ENCODE measurements at places on chromosomes 2 and 18. TPM values are rescaled to one million over a fixed set of nuclear protein-coding genes. Genes with fewer than 3 reads are reported as not detected.

- no peak for DNase-seq
Measured at GRCh38 chr2:195307751-195308150, 349.3 kb upstream of the SLC39A10 start.

- DNase-seq, result no peak
Measured at GRCh38 chr2:73295751-73296400, 2.5 kb upstream of the EGR4 start.

DNA sequence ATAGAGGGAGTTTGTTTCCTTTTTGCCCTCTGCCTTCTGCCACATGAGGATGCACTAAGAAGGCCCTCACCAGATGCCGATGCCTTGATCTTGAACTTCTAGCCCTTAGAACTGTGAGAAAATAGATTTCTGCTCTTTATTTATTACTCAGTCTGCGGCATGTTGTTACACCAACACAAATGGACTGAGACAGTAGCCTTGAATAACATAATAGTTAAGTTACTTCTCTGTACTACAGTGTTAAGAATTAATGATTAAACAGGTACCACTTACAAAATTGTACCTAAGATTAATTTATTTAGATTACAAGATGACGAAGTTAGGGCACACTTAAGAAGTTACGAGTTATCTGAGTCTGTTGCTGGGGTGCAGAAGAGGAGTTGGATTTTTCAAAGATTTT is 42.4 kb downstream of the EHBP1 start:
- DNase-seq, result no peak

RTP5 gene
- not detected for total RNA-seq

SLC9A2 gene
- 88.1 TPM for total RNA-seq
